ENCODE measurements at places on chromosomes 6 and 20.

- DNase-seq, result no peak
Observed at GRCh38 chr6:121187833-121188200, 146.5 kb downstream of the TBC1D32 start.

DNA sequence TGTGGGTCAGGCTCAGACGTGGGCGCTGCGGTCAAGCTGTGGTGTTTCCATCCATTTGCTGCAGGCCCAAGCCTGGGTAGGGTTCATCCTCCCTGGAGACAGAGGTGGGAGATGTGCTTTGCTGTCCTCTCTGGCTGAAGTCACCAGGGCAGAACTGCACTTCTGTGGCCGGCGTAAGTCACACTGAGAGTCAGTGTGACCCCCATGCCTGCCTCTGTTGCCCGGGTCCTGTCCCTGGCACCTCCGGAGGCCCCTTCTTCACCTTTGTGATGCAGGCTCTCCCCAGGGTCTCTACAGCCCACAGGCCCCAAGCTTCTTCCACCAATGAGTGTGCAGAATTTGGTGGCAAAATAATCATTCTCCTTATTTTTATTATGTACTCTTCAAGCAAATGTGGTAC lies 53.8 kb upstream of the DACT2 start:
- DNase-seq, result no peak

DNA sequence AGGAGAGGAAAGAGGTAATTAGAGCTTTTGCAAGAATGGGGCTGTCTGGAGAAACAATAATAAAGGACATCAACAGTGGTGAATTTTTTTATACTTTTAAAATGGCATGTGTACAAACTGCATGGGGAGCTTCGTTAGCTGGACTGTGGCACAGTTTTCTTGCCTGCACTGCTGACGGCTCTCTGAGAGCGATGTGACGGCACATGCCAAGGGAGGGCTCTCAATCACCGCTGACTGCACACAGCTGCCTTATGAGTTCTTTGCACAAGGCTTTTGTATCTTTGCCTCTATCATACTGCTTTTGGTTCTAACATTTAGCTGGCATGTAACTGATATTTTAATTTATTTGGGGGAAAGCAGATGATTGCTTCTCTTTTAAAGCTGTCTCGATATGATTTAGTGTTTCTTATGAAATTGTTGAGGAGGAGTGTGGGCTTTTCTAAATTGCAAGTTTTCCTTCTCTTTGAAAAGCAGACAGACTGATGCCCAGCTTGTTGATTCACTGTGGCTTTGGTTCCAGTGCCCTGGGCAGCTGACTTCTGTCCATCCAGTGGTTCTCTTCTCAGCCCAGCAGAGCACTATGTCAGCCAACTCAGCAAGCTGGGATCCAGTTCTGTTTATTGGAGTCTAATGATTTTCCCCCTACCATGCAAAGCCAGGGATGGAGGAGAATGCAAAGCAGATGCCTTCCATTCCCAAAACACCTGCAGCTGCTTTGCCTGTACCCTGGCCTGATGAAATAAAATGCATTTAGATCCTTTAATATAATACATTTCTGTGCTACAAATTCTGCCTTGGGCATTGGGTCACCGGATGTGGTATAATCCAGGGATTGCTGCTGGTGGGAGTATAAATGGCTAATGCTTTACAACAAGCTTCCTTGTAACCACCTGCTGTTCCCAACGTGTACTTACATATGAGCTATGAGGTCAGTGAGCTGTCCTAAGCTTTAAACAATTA lies 323.9 kb downstream of the ZFAND3 start:
- DNase-seq, result peak; percentile 17

GRCh38 chr6:110814102-110815014 lies 911 bp downstream of the CDK19 start:
- DNase-seq, result peak; percentile 22

GRCh38 chr20:41361757-41362747 lies 4.6 kb downstream of the EMILIN3 start:
- DNase-seq, result no peak

- no peak for DNase-seq
Observed at GRCh38 chr20:55103188-55103587, 627.8 kb downstream of the DOK5 start.

DNA sequence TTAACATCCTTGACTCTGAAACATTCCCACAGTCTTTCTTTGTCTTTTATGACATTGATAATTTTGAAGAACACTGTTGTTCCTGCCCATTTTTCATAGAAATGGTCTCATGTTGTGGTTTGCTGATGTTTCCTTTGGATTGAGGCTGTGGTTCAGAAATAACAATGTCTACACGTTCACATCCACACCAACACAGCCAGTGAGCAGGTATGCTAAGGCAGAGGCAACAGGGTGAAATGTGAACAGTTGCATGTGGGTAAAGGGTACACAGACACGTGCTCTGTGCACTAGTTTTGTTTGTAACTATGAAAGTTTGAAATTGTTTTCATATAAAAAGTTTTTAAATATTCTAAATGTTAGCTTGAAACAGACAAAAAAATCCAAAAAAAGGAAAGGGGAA lies 78.4 kb downstream of the GINS1 start:
- DNase-seq, result no peak

- DNase-seq, result peak; percentile 91
Observed at GRCh38 chr6:44044154-44044539, 83.1 kb downstream of the MRPL14 start.

DNA sequence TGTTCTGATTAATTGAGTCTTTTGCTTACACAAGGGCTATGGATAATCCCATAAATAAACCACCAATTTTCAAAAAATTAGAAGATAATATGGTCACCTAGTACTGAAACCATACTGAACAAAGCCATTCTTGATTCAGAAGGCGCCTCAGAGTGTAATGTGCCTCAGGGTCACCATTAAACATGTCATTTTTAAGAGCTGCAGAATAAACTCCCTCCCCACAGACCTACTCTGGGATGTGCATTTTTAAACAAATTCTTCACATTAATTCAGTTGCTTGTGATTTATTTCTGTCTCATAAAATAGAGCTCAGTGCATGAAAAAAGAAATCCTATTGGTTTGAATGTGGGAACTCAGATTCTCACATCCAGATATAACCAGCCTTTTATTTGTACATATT lies 202.1 kb upstream of the HEY2 start:
- DNase-seq, result peak; percentile 10

DNA sequence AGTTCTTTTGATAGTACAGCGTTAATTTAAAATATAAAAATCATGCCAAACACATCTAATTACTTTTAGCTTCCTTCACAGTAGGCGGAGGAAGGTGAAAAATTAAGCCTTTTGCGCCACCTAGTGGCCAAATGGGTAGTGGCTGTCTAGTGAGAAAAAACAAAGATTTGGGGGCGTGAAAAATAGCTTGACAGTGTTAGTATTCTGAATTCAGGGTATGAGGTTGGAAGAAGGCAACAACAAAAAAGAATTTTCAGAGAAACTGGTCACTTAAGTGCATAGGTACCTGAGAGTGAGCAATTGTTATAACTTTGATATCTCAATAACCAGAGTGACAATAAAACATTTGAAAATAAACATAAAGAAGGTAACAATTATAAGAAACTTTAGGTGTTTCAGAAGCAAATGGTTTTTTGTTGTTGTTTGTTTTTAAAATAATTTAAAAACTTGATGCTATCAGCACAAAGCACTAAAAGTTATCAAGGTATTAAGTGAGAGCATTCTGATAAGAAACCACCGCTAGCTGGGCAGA lies 14.3 kb downstream of the PSMB9 start:
- DNase-seq, result no peak

DNA sequence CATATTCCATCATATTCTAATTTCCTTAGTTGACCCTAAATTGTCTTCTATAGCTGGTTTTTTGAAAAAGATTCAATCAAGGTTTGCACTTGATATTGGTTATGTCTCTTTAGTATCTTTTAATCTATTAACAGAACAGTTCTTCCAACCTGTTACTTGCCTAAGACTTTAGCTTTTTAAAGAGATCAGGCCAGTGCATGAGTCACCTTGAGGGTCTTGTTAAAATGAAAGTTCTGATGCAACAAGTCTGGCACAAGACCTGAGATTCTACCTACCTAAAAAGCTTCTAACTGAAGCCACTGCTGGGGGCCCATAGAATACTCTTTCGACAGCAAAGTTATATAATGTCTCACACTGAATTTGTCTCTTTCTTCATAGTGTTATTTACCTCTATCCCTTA lies 3.2 kb downstream of the USP45 start:
- no peak for DNase-seq

DNA sequence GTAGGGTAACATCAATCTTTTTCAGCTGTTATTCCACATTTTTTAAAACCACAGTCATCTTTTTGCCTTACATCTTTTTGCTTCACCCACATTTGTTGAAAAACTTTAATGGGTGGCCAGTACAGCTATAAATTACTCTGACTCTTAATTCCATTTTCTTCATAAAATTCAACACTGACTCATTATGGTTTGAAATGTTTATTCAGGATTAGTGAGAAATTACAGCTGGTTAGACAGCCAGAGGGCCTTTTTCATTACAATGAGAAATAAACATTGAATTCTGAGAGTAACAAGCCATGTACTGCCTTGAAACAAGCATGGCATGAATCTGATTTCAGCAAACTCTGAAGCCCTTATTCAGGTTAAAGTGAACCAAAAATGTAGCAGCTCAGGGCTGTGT lies 19.5 kb downstream of the NDUFAF4 start:
- no peak for DNase-seq

Data from COLO829 (cell line).